Hematopoietic multipotent progenitor cell treated with erythropoietin and hydrocortisone succinate and interleukin-3 and kit ligand, for 15 days (in vitro differentiated cells): ENCODE measurements at places on chromosomes 11 and 22.

GRCh38 chr11:88151709-88152265 lies 23.5 kb downstream of the RAB38 start:
- DNase-seq = no peak

GRCh38 chr11:113202431-113202830 lies 112.0 kb upstream of the TTC12 start:
- DNase-seq = no peak

DNA sequence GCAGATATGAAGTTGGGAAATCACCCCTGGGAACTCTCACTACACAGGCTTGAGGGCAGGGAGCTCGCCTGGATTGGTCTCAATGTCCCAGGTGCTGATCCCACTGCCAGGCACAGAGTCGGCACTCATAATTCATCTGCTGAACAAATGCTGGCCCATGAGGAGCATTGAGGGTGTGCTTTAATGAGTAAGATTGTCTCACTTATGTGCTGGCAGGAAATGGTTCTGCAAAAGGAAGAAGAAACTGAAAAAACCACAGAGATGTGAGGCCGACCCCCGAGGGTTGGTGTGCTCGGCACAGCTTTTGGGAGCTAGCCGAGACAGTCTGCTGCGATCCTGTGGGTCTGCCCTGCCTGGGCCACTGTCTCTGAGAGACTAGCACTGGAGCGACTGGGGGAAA lies 9.4 kb downstream of the PLAAT2 start:
- no peak for DNase-seq

DNA sequence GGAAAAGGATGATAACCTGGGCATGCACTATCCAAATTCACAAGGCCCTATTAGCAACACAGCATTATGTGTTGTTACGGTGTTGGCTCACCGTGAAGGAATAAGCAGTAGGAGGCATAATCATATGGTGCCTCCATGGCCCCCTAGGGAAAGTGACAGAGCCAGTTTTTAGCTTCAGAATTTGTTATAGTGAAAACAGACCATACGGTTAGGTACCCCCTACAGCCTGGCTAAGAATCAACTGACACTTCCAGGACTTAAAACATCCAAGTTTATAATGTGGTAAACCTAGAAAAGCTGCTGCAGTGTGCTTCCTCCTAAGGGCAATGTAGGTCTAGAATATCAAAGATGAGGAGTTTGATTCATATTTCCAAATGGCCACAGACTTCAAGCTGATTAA lies 30.4 kb downstream of the KIF18A start:
- no peak for DNase-seq

GRCh38 chr22:20774882-20775281 lies 969 bp downstream of the SERPIND1 start:
- DNase-seq = no peak

DNA sequence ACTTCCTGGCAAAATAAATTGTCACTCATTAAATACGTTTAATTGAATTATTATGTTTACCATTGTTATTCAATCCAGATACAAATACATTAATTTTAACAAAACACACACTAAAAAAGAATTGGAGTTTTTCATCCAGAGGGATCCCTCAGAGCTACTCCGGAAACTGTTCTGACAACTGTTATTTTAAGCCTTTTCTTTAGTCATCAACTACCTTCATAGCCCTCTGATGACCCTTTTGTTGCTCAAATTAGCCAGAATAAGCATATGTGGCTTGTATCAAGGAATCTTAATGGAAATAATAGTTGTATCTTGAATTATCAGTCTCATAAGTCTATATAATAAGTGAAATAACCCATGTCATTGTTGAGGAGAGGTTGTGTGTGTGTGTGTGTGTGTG lies 405.4 kb upstream of the FAT3 start:
- DNase-seq = no peak

DNA sequence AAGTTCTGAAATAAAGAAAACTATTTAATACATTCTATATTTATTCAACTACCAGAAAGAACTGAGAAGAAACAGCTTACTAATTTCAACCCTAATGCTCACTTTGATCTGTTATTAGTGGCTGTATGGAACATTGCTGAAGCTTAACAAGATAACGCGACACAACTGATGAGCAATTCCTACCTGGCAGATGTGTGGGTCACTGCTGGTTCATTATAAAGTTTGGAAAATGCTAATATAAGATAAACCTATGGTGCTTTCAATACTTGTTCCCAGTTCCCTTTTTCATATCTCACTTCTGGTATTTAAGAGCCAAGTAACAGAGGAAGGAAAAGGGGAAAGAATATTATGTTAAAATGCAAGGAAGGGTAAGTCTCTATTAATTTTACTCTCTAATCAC lies 10.5 kb downstream of the CTSC start:
- no peak for DNase-seq

GRCh38 chr11:102967497-102967896 lies 12.0 kb upstream of the MMP13 start:
- DNase-seq = no peak

DNA sequence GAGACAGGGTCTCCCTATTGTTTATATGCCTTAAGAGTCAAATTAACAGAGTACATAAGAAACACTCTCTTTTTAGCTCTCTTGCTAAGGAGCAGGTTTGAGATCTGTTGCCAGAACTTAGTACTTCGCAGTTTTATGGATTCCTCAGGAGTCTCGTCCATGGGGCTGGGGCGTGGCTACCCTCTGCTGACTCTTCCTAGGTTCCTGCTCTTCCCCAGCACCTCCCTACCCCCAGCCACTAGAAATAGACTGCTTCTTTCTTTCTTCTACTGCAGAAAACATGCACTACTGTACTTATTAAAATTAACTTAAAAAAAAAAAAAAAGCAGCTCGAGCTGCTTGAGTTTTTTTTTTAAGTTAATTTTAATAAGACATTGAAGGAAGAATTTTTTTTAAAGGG lies 8.0 kb downstream of the FAM118B start:
- no peak for DNase-seq

DNA sequence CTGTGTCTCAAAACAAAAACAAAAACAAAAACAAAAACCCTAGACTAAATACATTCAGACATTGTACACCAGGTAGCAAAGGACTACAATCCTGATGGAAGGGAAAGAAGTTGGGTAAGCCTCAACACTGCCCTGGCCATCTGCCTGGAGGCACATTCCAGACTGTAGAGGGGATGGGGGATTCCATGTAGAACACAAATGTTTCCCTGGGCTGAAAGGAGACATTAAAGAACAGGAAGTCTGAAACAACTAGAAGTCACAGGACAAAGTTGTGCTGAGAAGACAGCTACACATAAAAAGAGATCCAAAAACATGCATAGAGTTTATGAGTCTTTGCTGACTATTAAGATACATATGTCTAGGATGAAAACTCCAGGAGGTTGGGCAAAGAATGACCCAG lies 83.9 kb downstream of the RRAS2 start:
- DNase-seq = no peak
